Immature natural killer cell (primary cell): ENCODE measurements at places on chromosomes 12 and 14.

- no peak for DNase-seq
Observed at GRCh38 chr12:108052260-108052659, 76.8 kb upstream of the WSCD2 start.

DNA sequence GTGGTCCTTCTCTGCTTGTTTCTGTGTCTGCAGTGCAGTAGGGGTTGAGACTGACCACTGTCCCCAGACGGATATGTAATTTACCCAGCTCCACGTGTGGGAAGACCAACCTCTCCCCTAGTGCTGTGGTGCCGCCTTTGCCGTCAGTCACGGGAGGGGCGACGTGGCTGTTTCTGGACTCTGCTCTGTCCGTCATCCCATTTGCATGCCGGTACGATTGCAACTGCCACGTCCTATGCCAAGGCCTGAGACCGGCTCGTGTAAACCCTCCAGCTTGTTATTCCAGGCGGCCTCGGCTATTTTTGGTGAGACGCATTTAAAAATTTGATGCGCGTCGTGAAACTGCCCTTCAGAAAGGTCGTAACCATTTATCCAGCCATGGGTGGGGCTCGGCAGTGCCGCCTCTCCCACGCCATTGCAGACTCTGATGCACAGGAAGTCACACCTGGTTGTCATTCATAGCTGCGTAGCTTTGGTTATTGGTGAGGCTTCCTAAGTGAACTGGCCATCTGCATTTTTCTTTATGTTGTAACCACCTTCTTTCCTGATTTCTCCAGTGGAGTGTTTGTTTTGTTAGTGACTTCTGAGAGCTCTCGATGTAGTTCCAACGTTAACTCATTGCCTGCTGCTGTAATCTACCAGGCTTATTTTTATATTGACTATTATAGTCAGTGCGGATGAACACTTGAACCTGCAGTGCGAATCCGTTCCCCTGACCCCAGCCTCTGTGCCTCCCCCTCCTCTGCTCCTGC is 75.1 kb downstream of the ADGRD1 start:
- peak; percentile 64 for DNase-seq

GRCh38 chr14:81353691-81354323 is 46.3 kb downstream of the STON2 start:
- no peak for DNase-seq

- DNase-seq, result no peak
Observed at GRCh38 chr14:32104803-32105202, 27.7 kb downstream of the ARHGAP5 start.

DNA sequence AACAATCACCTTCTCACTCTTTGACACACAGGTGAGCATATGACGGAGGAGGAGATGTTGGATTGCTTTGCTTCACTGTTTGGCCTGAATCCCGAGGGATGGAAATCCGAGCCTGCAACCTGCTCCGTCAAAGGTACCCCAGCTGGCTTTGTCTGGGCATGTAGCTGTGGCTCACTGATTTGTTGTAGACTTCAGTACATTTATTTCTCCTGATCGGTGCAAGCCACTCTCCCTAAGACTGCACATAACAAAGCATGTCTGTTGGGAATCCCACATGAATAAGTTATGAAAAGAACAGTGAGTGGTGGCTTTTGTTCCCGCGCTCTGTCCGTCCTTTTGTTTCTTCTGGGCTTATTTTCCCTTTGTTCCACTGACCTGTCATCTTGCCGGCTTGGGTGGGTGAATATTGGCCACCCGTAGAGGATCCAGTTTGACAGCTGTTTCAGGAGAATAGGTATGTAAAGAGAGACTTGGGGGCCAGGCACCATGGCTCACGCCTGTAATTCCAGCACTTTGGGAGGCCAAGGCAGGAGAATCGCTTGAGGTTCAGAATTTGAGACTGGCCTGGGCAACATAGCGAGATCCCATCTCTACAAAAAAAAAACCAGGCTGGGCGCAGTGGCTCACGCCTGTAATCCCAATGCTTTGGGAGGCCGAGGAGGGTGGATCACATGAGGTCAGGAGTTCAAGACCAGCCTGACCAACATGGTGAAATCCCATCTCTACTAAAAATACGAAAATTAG is 20.0 kb upstream of the BCL7A start:
- no peak for DNase-seq

DNA sequence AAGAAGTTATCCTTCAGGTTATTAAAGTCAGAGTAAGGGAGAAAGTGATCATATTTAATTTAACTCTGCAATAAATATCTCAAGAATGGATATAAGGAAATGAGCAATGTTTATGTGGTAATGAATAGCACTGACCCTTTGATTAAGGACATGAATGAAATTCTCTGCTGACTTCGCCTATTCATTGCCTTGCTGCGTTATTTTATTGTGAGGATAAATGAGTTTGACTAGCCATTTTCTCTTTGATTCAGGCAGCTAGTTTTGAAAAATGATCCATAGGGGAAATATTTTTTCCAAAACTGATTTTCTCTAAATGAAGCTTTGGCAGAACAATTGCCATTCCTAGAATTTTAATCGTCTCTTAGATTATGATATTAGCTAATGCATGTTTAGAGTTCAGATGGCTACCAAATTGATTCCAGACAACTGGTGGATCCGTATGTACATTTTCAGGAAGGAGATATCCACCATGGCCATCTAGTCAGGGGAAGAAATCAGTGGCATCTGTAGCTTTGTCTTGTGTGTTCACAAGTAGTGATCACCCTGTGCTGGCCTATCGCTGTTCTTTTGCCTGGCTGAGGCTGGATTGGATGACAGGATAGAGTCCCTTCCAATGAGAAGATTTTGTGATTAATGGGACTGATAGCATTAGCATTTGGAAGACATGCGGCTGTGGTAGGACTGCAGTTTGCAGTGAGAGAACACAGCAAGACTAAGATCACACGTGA is 302.3 kb upstream of the RGS6 start:
- no peak for DNase-seq

- no peak for DNase-seq
Observed at GRCh38 chr14:95862243-95862642, 14.4 kb upstream of the TUNAR start.

DNA sequence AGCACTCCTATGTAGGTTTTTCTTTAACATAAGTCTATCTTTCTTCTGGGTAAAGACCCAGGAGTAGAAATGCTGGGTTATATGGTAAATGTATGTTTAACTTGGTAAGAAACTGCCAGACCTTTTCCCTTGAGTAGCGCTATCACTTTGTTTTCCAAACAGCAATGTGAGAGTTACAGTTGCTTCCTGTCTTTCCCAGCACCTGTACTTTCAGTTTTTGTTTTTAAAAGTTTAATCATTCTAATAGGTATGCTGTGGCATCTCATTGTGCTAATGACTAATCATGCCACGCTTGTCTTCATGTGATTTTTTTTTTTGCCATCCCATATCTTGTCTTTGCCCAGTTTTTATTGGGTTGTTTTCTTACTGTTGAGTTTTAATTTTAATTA is 28.1 kb downstream of the GIT2 start:
- no peak for DNase-seq

DNA sequence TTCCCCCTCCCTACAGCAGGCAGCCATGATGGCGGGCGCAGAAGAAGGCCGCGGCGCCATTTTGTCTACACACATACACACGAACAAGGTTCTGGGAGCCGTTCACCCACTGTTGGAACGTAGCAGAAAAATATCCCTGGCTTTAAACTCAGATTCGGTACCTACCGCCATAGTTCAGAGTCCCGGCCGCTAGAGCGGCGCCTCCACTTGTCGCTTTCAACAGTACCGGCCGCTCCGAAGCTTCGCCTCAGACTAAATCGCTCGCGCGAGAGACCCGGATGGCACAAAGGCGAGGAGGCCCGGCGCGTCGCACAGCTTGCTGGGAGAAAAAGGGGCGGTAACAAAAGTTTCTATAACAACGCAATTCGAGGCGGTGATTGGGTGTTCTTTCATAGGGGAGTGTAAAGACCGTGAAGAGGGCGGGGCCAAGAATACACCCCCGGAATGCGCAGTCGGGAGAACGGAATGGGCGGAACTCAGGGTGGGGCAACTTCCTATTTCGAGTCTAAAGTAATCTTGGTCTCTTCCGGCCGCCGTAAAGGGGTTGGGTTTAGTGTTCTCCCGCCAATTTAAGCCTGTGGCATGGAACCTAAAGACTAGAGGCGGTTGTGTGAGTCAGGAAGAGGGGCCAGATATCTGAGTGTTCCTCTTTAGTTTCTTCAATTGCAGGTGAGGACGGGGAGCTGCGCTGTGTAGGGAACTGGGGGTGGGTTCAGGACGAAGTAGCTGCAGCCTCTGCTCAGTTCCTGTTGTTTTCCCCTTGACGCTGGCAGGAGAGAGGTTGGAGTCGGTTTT is at the start of the genes KNTC1 and RSRC2:
Gene KNTC1 (plus strand): TSS at position 567 of the 795 bp plus-strand sequence. CDS start 2,815 bp downstream, outside the sequence.
Gene RSRC2 (minus strand): TSS at position 254 of the 795 bp plus-strand sequence. CDS start 83 bp downstream, at position 171.
- DNase-seq, result peak; percentile 99

DNA sequence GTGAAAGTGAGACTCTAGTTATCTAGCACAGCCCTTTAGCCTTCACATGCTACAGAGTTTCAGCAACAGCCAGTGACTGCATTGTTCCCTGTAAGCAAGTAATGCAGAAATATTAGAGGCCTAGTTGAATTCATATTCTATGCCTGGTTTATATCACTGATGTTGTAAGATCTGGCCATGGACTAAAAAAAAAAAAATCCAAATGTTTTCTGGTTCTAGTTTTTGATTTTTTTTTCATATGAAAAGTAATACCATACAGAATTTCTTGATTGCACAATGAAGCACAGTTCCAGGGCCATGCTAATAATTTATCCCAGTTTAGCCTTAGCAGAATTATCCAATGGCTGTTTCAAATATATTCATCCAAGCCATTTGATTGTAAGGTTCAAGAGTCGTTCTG is 341.5 kb upstream of the DDHD1 start:
- DNase-seq, result no peak

DNA sequence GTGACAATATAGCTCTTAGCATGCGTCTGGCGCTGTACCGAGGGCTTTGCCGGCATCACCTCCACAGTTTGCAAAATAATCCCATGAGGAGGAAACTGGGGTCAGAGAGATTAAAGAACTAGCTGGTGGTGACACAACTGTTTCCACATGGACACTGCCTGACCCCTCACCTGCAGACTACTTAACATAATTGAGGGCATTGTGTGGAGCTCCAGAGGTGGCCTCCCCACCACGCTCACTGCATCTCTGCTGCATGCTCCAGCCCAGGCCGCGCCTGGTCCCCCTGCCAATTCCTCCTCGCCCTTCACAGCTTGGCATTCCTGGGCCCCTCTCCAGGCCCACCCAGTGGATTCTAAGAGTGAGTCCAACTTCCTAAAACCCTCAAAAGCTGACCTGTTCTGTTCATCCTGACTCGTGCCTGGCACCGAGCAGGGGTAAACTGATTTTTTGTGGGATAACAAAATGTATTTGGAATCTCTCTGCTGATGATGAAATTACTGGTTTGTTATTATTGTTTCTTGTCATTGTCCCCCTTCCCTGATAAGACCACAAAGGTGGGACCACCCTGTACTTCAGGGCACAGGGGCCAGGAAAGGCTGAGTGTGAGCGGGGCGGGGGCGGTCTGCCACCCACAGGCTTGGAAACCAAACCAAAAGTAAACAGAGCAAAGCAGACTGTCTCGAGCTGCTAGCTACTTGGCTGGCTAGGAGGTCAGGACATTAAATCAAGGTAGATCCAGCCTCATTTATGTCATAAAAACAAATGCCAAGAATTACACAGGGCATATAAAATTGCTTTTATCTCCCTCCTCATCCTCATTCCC is 40.6 kb downstream of the CHGA start:
- DNase-seq, result no peak

- no peak for DNase-seq
Observed at GRCh38 chr14:33414041-33414440, 475.4 kb downstream of the NPAS3 start.

GRCh38 chr12:62618319-62618718 is 151.7 kb downstream of the MON2 start:
- no peak for DNase-seq

DNA sequence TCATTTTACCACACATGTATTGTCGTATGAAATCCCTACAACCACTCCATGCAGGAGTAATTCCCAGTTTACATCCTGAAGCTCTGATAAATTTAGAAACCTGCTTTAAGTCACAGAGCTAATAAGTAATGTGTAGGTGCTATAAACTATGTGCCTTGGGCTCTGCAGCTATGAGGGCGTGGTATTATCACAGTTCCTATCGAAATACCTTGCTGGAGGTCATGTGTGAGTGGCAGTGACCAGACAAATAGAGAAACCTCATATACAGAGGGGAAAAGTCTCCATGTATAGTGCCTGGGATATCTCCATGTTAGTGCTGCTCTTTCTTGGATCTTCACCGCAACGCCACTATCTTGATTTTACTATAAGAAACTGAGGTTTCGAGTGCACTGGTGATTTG is 883 bp upstream of the TBC1D15 start:
- DNase-seq, result no peak

GRCh38 chr14:102046337-102047278 is 40.2 kb downstream of the HSP90AA1 start:
- peak; percentile 17 for DNase-seq

DNA sequence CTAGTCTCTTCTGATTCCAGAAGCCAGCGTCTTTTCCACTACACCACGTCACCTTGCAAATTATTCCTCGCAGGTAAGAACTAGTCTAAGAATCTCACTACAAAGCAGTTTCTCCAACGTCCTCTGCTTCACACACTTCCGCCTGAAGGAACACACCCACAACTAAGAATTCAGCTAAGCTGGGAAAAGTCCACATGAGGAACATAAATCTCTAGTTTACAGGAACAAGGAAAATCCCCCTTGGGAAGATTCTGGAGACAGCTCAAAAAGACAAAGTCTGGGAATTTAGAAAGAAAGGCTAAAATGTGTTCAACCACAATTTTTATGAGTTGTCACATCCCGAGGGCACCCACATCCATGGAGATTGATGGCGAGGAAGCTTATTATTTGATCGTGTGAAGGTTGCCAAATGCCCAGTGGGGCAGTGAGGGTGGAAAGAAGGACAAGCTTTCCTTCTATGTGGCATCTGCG is 780.2 kb upstream of the TBX3 start:
- no peak for DNase-seq
